ENCODE measurements at places on chromosomes 5 and 9.

DNA sequence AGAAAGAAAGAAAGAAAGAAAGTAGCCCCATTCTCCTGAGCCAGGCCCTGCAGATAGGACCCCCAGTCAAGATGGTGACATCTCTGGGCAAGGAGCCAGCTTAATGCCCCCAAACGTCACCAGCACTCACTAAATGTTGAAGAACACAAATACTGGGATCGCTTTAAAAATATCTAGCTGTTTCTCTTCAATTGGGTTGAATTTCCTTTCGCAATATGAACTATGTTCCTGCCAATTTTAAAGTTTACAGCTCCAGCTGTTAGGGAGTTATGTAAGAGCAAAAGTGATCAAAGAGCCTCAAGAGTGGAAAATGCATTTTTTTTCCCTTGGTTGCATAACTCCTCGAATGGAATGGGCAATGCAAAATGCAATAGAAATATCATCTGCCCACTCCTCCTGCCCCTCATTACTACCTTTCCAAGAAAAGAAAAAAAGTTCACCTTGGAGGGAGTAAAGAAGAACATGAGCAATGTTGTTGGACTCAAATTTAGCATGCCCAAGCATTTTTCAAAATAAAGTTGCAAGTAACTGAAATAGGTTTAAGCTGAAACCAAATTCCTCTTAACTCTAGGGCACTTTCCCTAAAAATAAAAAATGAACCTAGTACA is 244.2 kb upstream of the PIK3R1 start:
- DNase-seq = no peak

GRCh38 chr5:106020894-106021293 is 1649.8 kb downstream of the EFNA5 start:
- no peak for DNase-seq

- no peak for DNase-seq
Observed at GRCh38 chr9:131708226-131709002, 31.5 kb downstream of the RAPGEF1 start.

DNA sequence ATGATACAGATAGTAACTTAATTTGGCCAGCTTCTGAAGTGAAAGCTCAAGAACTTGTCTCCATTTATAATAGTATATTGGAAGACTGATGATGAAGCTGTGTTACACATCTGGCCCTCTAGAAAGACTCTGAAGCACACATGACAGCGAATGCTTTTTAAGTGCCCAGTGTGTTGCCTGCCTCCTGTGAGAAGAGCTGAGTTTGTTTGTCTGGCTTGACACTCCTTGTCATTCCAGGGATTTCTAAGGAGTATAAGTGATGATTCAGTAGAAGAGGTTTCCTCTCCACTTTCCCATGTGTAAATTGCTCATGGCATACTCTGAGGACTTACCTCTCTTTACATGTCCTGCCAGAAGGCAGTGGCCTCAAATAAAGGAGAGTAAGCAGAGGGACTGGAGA is 30.4 kb upstream of the LRRTM2 start:
- no peak for DNase-seq

GRCh38 chr9:131366761-131367401 is 27.0 kb upstream of the PRRC2B start:
- no peak for DNase-seq

DNA sequence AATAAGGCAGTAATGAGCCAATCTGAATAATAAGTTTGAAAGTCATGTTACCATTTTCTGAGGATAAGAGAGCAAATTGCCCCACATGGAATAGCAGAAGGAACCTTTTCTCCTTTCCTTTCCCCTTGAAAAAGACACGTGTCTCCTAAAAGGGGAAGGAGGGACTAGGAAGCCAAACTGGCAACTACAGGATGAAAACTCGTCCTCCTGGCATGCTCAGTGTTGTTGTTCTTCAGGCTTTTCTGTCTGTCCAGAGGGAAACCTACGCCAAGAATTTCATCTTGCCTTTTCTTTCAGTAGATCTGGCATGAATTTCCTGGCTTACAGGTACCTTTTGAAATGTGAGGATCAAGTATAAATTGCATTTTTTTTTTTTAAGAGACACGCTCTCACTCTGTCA is 355.9 kb upstream of the TLE4 start:
- DNase-seq = no peak

- DNase-seq = no peak
Observed at GRCh38 chr9:20319641-20320337, 302.5 kb downstream of the MLLT3 start.

DNA sequence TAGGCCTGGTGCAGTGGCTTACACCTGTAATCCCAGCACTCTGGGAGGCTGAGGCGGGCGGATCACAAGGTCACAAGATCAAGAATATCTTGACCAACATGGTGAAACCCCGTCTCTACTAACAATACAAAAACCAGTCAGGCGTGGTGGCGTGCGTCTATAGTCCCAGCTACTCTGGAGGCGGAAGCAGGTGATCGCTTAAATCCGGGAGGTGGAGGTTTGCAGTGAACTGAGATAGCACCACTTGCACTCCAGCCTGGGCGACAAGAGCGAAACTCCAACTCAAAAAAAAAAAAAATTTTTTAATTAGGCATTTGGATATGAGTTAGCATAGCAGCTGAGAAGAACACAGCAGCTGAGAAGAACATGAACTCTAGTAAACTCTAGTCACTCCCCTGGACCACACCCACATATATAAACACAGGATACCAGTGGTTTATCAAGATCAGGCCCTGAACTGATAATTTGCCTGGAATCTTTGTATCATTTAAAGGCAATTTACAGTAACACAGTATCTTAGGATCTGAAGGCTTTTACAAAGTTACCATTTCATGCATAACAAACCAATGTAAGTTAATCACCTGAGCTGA is 4.6 kb upstream of the UGCG start:
- no peak for DNase-seq

GRCh38 chr5:31702712-31703111 is 63.8 kb downstream of the PDZD2 start:
- DNase-seq = no peak

- no peak for DNase-seq
Observed at GRCh38 chr5:80128141-80128540, 93.0 kb downstream of the THBS4 start.

- DNase-seq = no peak
Observed at GRCh38 chr5:111580956-111581355, 68.6 kb upstream of the STARD4 start.

- DNase-seq = no peak
Observed at GRCh38 chr5:154972476-154973080, 31.7 kb downstream of the MRPL22 start.

DNA sequence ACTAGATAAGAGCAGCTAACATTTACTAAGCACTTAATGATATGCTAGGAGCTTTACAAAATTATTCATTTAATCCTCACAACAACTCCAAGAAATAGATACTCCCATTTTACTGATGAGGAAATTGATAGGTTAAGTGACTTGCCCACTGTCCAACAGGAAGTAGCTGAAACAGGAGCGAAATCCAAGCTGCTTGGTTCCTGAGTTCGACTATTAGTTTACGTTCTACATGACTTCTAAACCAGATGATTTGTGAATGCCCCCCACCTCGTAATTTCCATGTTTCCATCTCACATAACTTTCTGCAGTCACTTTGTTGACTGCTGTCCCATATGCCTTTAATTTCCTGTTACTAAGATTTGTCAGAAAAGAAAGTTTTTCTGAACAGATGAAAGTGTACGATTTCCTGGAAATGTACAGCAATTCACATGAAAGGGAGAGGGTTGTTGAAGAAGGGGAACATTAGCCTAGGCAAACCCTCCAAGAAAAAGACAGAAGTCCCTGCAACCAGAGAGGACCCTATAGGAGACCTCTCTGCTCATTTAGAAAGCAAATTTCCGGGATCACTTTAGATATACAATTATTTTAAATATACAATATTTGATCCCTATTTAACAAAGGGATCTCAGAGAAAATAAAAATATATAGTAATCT is 279.1 kb upstream of the EFNA5 start:
- no peak for DNase-seq

GRCh38 chr5:81208904-81209303 is 24.2 kb upstream of the CKMT2 start:
- DNase-seq = no peak

GRCh38 chr9:98547606-98548005 is 161.1 kb downstream of the GABBR2 start:
- no peak for DNase-seq

GRCh38 chr9:127553793-127554192 is 58.3 kb upstream of the STXBP1 start:
- no peak for DNase-seq

DNA sequence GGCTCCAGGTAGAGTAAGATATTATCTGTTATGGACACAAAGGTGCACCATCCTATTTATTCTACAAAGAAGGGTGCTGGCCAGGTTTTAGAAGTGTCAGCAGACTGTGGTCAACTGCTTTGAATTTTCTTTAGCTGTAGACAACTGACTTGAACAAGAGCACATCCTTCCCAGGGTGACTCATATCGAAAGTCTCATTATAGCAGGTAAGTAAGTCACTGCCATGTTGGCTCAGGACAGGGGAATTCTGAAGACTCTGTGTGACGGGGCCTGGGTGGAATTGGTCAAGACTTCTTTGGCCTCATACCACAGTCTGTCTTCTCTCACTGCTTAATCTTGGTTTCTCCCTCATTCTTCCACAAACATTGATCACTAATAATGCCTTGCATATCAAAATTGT is 214.5 kb upstream of the CDH9 start:
- no peak for DNase-seq

DNA sequence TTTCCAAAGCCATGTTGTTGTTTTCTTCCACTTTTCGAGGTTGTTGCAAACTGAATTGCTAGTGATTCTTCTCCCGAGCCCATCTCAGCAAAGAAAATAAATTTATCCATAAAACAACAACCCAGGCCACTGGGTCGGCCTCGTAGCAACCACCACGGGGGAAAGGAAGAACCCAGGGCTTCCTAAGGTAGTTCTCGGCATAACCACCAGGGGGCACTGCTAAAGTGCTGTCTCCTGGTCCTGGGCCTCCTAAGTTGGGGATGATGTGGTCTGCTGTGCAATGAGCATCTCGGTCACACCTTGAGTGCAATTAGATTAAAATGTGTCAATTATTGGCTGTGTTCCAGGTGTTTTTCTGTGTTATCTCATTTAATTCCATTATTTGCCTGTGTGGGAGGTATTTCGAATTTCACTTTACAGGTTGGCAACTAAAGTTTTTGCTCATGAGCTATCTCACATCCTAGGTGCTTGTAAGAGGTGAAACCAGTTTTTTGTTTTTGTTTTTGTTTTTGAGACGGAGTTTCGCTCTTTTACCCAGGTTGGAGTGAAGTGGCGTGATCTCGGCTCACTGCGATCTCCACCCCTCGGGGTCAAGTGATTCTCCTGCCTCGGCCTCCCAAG is 102.8 kb upstream of the DAP start:
- DNase-seq = peak; percentile 13

GRCh38 chr9:32968101-32969011 is 33.1 kb downstream of the APTX start:
- no peak for DNase-seq

GRCh38 chr5:10702911-10703491 is 58.0 kb downstream of the DAP start:
- no peak for DNase-seq

- DNase-seq = no peak
Observed at GRCh38 chr9:36967997-36968396, 66.1 kb downstream of the PAX5 start.

GRCh38 chr5:120507800-120508463 is 43.8 kb downstream of the PRR16 start:
- no peak for DNase-seq

- DNase-seq = no peak
Observed at GRCh38 chr9:121286973-121287741, 19.2 kb downstream of the GSN start.

DNA sequence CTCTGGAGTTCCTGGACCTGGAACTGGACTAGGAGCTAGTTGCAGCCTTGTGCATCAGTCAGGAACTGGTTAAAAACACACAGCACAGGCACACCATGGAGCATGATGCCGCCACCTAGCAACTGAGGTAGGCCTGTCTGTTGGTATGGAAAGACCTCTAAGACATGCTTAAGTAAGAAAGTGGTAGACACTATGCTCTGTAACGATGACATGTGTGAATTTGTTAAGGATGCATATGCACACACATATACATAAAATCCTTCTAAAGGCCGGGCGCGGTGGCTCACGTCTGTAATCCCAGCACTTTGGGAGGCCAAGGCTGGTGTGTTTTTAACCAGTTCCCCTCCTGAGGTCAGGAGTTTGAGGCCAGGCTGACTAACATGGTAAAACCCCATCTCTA is 136.9 kb upstream of the RASEF start:
- DNase-seq = no peak

- no peak for DNase-seq
Observed at GRCh38 chr5:106415541-106415940, 1255.2 kb downstream of the EFNA5 start.

DNA sequence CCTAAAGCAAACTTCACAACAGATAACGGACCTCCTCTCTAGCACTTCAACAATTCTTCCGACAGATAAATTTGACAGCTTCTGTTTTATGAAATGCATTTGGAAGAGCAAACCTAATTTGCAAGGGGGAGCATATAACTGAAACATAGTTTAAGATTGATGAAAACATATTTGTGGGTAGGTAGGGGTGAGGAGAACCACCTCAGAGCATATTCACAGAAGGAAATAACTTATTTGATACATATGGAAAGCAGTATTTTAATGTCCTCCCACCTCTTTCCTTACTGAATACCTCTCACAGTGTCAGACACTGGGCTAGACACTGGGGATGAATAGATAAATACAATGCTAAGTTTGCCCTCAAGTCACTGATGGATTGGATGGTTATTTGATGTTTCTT is 384.8 kb downstream of the MAT2B start:
- no peak for DNase-seq

GRCh38 chr5:148912714-148913398 is 86.4 kb downstream of the ADRB2 start:
- DNase-seq = no peak

DNA sequence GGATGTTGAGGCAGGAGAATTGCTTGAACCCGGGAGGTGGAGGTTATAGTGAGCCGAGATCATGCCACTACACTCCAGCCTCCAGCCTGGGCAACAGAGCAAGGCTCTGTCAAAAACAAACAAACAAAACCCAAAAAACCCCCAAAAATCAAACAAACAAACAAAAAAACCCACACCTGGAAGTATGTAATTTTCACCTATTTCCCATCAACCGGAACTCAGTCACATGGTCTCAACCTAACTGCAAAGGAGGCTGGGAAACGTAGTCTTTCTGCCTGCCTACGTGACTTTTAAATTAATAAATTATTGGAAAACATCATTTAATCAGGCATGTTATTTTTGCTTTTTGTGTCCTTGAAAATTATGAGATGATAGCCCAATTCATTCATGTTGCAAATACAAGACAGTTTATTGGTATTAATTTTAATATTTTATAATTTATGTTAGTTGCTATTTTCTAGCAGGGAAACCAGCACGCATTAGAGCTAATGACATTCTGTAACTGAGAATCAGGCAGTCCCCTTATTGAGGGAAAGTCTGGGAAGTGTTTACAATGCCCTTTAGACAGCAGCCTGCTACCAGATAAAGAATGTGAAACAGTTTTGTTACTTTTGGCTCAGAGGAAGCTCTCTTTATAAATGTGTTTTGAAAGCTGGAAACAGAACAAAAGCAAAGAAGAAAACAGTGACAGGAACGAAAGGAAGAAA is 110.3 kb downstream of the NXNL2 start:
- no peak for DNase-seq

Data from activated naive CD8-positive, alpha-beta T cell treated with anti-CD3 and anti-CD28 coated beads, Interleukin-2, amount 50 U/mL, for 16 hours (primary cell).